ENCODE measurements at places on chromosomes 11 and 22. TPM values are rescaled to one million over a fixed set of nuclear protein-coding genes. Genes with fewer than 3 reads are reported as not detected.

DNA sequence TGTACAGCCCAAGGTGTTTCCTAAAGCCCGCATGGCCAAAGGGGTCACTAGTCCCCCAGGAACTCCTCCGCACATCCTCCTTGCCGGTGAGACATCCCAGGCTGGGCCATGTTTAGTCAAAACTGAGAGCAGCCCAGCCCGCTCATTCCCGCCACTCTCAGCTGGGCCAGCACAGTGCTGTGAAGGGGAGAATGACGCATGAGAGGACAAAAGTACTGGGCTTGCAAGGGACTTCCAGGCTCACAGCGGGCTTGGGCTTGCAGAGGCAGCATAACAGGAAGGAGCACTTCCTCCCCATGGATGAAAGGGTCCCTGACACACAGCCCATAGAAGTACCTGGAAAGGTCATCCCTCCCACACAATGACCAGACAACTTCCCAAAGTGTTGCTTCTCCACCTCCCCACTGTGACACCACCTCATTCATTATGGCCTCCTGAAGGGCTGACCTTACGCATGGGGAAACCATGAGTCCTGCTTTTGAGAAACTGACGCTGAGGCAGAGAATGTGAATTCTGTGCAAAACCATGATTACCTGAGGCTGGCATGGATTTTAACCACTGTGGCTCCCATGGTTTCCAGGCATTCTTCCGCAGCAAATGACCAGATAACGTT is 19.1 kb downstream of the ETS1 start:
- H3K4me1 ChIP-seq, result peaks cover 6% of the 10 kb centered on the region
- DNase-seq, result no peak
- no peak overlapping the region for H3K27ac ChIP-seq

- H3K36me3 ChIP-seq, result no peaks in the 10 kb centered on the region
- no peaks in the 10 kb centered on the region for H3K4me1 ChIP-seq
- peak; percentile 2 for DNase-seq
Observed at GRCh38 chr11:60394666-60395380, 1.4 kb upstream of the MS4A14 start.

Gene PRR5L
- 29.6 TPM for total RNA-seq

Gene MCHR1
- 5.0 TPM for total RNA-seq

Gene FZD4
- total RNA-seq, result 17.4 TPM

DNA sequence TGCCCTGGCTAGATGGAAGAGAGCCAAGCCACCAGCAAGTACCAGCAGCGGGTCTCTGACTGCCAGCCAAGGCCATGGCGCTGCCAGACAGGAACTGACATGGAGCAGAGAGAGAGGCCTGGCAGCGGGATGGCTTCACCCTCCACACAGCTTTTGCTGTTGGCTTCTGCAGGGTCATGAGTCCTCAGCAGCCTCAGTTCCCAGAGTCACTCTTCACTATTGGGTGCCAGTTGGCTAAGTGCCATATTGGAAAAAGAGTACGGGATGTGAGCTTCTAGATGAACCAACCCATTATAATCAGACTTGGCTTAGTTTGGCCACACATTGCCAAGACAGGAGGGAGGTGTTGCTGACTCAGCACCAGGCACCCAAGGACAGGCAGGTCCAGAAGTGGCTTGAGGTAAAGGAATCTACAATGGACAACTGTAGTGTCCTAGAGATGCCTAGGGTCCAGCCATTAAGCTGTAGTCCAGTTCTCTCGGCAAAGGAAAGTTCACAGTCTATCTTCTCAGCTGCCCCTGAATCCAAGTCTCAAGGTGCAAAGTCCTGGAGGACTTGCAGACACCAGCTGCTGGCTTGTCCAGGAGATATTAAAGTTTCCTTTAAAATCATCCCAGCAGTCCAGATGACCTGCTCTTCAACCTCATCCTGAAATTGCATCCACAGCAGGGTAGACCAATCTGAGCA is 40.7 kb upstream of the POU2AF1 start:
- no peaks in the 10 kb centered on the region for H3K36me3 ChIP-seq
- DNase-seq, result no peak
- H3K4me1 ChIP-seq, result peaks cover 14% of the 10 kb centered on the region
- H3K27ac ChIP-seq, result no peak overlapping the region
- H3K4me3 ChIP-seq, result no peak overlapping the region

GRCh38 chr22:45226503-45227186 is 14.0 kb downstream of the KIAA0930 start:
- DNase-seq, result no peak
- peaks cover 21% of the 10 kb centered on the region for H3K36me3 ChIP-seq
- H3K27me3 ChIP-seq, result no peaks in the 10 kb centered on the region
- H3K4me1 ChIP-seq, result peaks cover 55% of the 10 kb centered on the region
- peak overlapping the region; percentile 25 for H3K27ac ChIP-seq

GRCh38 chr22:17921871-17922821 is 102.2 kb downstream of the MICAL3 start:
- H3K36me3 ChIP-seq, result no peaks in the 10 kb centered on the region
- DNase-seq, result no peak
- no peaks in the 10 kb centered on the region for H3K27me3 ChIP-seq
- peak overlapping the region; percentile 42 for H3K27ac ChIP-seq

DNA sequence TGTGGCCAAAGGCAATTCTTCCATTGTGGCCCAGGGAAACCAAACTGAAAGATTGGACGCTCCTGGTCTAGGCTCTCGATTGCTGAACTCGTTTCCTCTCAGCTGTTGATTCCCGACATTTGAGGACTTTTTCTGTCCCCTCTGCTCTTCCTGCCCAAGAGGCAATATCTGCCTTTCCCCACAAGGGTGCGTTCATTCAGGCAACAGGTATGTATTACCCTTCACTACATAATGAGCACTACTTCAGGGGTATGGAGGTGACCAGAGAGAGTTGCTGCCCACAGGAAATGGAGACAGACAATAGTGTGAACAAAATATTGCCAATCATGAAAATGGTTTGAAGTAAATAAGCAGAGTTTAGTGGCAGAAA is 8.2 kb downstream of the PTH start:
- no peak overlapping the region for H3K27ac ChIP-seq
- no peaks in the 10 kb centered on the region for H3K27me3 ChIP-seq
- H3K36me3 ChIP-seq, result no peaks in the 10 kb centered on the region
- no peaks in the 10 kb centered on the region for H3K4me1 ChIP-seq
- no peak for DNase-seq
- H3K4me3 ChIP-seq, result no peak overlapping the region

Gene SLC25A45
- 2.3 TPM for total RNA-seq

- no peak overlapping the region for H3K4me3 ChIP-seq
- H3K36me3 ChIP-seq, result peaks cover 44% of the 10 kb centered on the region
- H3K27ac ChIP-seq, result no peak overlapping the region
- H3K4me1 ChIP-seq, result peaks cover 44% of the 10 kb centered on the region
Observed at GRCh38 chr22:50731811-50732624, 6.0 kb upstream of the ACR start.

GRCh38 chr22:17916226-17916889 is 108.0 kb downstream of the MICAL3 start:
- H3K27me3 ChIP-seq, result no peaks in the 10 kb centered on the region
- peaks cover 56% of the 10 kb centered on the region for H3K4me1 ChIP-seq
- H3K27ac ChIP-seq, result no peak overlapping the region
- no peaks in the 10 kb centered on the region for H3K36me3 ChIP-seq

- peaks cover 37% of the 10 kb centered on the region for H3K27me3 ChIP-seq
- H3K27ac ChIP-seq, result peak overlapping the region; percentile 97
- peaks cover 68% of the 10 kb centered on the region for H3K4me1 ChIP-seq
- no peak for DNase-seq
- peak overlapping the region; percentile 52 for H3K4me3 ChIP-seq
- no peaks in the 10 kb centered on the region for H3K36me3 ChIP-seq
Observed at GRCh38 chr11:68840661-68841653, 759 bp downstream of the CPT1A start.

DNA sequence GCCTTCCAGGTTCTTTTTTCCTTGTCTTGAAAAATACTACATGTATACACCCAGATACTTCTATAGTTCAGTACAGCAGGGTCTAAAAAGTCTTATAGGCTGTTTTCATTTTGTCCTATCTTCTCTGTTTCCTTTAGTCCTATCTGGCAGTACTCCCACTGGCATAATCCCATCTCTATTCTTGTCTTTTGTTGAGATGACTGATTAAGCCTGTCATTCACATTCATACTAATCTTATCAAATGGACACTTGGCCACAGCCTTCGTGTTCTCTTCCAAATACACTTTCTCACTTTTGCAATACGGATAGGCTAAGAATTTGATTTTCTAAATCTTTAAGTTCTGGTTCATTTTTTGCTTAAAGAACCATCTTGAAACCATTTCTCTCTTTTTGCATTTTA is 42.8 kb downstream of the OR5AK2 start:
- H3K36me3 ChIP-seq, result no peaks in the 10 kb centered on the region
- DNase-seq, result no peak
- H3K27ac ChIP-seq, result no peak overlapping the region
- no peaks in the 10 kb centered on the region for H3K4me1 ChIP-seq
- no peak overlapping the region for H3K4me3 ChIP-seq
- H3K27me3 ChIP-seq, result no peaks in the 10 kb centered on the region

Gene C11orf91
- total RNA-seq, result not detected

Gene OR51E1
- 0.40 TPM for total RNA-seq

DNA sequence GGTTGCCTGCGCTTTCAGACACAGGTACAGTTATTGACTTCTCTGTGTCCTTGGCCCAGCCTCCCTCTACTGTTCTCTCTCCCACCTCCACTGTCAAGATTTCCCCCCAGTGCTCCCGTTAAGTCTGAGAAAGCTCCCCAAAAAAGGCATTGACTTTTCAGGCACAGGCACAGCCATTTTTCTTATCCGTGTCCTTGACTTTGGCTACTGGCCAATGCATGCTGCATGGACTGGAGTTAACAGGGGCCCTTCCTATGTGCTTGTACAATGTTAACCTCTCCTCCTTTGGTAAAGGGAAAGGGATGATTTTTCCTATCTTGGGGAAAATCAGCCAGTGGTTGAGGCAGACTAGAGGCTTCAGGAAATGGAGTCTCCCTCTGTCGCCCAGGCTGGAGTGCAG is 4.3 kb downstream of the APOL5 start:
- DNase-seq, result no peak
- no peaks in the 10 kb centered on the region for H3K4me1 ChIP-seq
- H3K27ac ChIP-seq, result no peak overlapping the region
- H3K36me3 ChIP-seq, result no peaks in the 10 kb centered on the region
- H3K4me3 ChIP-seq, result no peak overlapping the region
- no peaks in the 10 kb centered on the region for H3K27me3 ChIP-seq

DNA sequence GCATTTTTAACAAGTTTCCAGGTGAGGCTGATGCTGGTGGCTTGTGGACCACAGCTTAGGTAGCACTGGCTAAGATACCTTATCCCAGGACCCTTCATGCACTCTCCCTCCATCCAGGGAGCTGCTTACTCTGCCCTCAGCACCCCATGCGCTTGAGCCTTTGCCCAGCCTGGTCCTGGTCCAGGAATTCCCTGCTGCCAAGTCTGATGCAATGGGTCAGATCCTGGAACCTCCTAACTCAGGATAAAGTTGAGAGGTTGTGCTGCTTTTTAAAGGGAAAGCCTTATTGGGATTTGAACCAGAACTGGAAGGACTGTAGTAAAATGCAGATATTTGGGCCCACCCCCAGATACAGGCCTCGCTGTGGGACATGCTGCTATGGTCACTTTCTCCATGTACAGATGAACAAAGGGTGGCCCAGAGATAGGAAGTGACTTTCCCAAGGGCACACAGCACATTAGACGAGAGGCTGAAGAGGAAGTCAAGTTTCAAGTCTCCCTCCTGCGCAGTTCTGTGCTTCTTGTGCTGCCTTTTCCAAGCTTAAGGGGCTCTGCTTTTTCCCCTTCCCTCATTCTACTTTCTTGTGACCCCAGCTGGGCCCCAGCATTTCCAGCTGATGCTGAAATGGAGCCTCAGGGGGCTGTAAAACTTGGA is 824 bp upstream of the LGALS12 start:
- no peak for DNase-seq
- H3K27ac ChIP-seq, result no peak overlapping the region
- H3K4me3 ChIP-seq, result no peak overlapping the region
- peaks cover 4% of the 10 kb centered on the region for H3K4me1 ChIP-seq

- H3K27ac ChIP-seq, result no peak overlapping the region
- no peaks in the 10 kb centered on the region for H3K27me3 ChIP-seq
- DNase-seq, result no peak
- H3K4me3 ChIP-seq, result no peak overlapping the region
- no peaks in the 10 kb centered on the region for H3K36me3 ChIP-seq
Observed at GRCh38 chr11:108871867-108872266, 207.0 kb downstream of the DDX10 start.

Gene C22orf15
- 4.9 TPM for total RNA-seq

- no peak for DNase-seq
- H3K27ac ChIP-seq, result peak overlapping the region; percentile 97
- H3K4me1 ChIP-seq, result peaks cover 72% of the 10 kb centered on the region
- H3K27me3 ChIP-seq, result peaks cover 3% of the 10 kb centered on the region
- no peaks in the 10 kb centered on the region for H3K36me3 ChIP-seq
Observed at GRCh38 chr22:37545703-37546436, 14.4 kb upstream of the CDC42EP1 start.

GRCh38 chr11:65468874-65469333 is 29.9 kb upstream of the MALAT1 start:
- peaks cover 8% of the 10 kb centered on the region for H3K4me1 ChIP-seq
- no peaks in the 10 kb centered on the region for H3K27me3 ChIP-seq
- peaks cover 2% of the 10 kb centered on the region for H3K36me3 ChIP-seq
- H3K4me3 ChIP-seq, result no peak overlapping the region

DNA sequence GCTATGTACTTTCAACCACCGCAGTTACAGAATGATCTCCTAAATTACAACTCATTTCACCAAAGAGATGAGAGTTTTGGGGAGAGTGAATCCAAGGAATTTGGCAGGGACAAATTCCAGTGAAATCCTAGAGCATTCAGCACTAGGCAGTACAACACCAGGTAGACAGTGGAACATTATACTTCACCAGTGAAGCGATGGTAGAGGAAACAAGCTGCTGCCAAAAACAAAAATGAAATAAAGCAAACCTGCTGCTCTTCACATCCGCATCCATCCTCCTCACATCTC is 16.9 kb downstream of the SMCO4 start:
- no peaks in the 10 kb centered on the region for H3K27me3 ChIP-seq
- peaks cover 24% of the 10 kb centered on the region for H3K4me1 ChIP-seq
- DNase-seq, result no peak
- H3K36me3 ChIP-seq, result no peaks in the 10 kb centered on the region
- no peak overlapping the region for H3K4me3 ChIP-seq

Gene ZMAT5
- 32.0 TPM for total RNA-seq

GRCh38 chr22:23385678-23386631 is 194.1 kb downstream of the IGLL1 start:
- no peak overlapping the region for H3K4me3 ChIP-seq
- H3K36me3 ChIP-seq, result peaks cover 38% of the 10 kb centered on the region
- H3K27ac ChIP-seq, result no peak overlapping the region
- DNase-seq, result peak; percentile 64
- H3K4me1 ChIP-seq, result peaks cover 45% of the 10 kb centered on the region

All from spinal cord (tissue), 10 donors.